ENCODE measurements at places on chromosomes 12 and 14.

DNA sequence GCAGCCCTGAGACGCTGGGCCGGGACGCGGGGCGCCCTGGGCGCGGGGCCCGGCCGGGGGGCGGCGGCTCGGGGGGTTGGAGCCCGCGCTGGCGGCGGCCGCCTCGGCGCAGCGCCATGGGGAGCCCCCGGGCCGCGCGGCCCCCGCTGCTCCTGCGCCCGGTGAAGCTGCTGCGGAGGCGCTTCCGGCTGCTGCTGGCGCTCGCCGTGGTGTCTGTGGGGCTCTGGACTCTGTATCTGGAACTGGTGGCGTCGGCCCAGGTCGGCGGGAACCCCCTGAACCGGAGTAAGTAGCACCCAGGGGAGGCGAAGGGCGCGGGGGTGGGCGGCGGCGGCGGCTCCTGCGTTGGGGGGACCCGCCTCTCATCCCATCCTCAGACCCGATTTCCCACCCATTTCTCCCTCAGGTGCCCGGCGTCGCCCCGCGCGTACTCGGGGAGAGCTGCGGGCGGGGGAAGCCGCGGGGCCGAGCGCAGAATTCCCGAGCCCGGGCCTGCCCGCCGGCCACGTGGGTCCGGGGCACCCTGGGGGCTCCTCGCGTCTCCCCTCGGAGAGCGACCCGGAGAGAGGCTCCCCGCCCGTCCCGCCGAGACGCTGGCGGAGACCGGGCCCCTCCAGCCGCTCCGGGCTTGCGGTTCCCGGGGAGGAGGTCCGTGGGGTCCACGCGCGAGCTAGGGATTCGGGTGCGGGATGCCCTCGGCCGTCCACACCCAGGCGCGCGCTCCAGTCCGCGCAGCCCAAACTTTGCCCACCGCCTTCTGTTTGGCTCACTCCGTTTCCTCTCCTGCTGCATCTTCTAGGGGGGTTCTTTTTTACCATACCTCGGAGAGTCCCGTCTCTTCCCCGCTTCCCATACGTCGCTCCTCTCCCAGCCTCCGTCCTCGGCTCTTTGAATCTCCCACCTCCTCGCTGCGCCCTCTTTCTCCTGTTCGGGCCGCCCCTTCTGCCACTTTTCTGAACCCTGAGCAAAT lies 807 bp downstream of the B4GALNT3 start:
- H3K27me3 ChIP-seq = peaks cover 23% of the 10 kb centered on the region
- DNase-seq = no peak
- H3K4me3 ChIP-seq = peak overlapping the region; percentile 75
- no peaks in the 10 kb centered on the region for H3K36me3 ChIP-seq
- H3K27ac ChIP-seq = no peak overlapping the region

DNA sequence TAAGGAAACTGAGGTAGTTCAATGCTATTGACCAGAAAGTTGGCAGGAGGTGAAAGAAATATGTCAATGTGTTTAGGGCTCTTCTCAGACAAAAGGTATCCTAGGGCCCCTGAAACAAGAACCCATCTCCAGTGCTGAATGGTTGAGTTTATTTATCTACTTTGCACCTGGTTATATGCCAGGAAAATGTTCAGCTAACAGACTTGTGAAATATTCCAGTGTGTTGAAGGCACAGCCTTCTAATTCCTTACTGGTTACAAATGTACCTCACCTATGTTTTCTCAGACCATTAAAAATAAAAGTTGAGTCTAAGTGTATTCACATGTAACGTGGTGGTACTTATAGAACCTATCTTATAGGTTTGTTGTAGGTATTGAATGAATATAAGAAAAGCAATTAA lies 511.7 kb upstream of the SEL1L start:
- DNase-seq = no peak
- no peak overlapping the region for H3K4me3 ChIP-seq
- no peaks in the 10 kb centered on the region for H3K36me3 ChIP-seq

GRCh38 chr12:110816779-110817178 lies 30.0 kb upstream of the CCDC63 start:
- no peak overlapping the region for H3K27ac ChIP-seq
- DNase-seq = no peak
- no peaks in the 10 kb centered on the region for H3K36me3 ChIP-seq
- H3K27me3 ChIP-seq = peaks cover 32% of the 10 kb centered on the region
- H3K4me3 ChIP-seq = no peak overlapping the region

- H3K4me1 ChIP-seq = peaks cover 15% of the 10 kb centered on the region
- DNase-seq = peak; percentile 57
- H3K4me3 ChIP-seq = no peak overlapping the region
- H3K27ac ChIP-seq = no peak overlapping the region
- no peaks in the 10 kb centered on the region for H3K27me3 ChIP-seq
Measured at GRCh38 chr14:100290607-100291304, 15.5 kb downstream of the SLC25A29 start.

DNA sequence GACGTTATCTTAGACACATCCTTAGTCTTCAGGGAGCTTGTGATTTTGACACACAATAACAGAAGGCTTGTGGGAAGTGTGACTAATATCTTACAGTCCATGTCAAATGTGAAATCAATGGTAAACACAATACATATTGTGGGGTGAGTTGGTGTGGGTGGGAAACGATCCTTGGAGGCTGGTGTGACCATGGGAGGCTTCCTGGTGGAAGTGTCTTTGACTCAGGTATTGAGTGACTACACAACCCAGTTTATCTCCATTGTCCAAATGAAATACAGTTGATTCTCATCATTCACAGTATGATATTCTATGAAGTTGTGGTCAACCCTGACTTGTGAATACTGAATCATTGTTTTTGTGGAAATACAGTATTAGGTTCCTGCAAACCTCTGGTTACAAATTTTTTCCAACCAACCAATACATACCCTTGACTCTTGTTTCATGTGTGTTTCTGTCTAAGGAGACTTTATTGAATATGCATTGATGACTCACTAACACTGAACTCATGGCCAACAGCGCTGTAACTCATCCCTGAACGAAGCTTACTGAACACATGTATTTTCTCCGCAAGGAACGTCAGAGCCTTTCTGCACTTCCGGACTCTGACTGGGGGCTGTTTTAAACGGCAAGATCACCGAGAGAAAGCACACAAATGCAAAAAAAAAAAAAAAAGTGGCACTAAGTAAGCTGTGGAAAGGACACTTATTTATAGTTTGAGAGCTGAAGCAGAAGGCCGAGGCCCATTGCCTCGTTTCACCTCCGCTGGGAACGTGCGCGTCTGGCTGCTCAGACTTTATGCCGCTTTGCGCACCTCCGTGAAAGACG lies 59.0 kb downstream of the CLMN start:
- H3K27ac ChIP-seq = peak overlapping the region; percentile 82
- no peak for DNase-seq
- peaks cover 38% of the 10 kb centered on the region for H3K4me1 ChIP-seq
- H3K27me3 ChIP-seq = no peaks in the 10 kb centered on the region
- no peaks in the 10 kb centered on the region for H3K36me3 ChIP-seq

DNA sequence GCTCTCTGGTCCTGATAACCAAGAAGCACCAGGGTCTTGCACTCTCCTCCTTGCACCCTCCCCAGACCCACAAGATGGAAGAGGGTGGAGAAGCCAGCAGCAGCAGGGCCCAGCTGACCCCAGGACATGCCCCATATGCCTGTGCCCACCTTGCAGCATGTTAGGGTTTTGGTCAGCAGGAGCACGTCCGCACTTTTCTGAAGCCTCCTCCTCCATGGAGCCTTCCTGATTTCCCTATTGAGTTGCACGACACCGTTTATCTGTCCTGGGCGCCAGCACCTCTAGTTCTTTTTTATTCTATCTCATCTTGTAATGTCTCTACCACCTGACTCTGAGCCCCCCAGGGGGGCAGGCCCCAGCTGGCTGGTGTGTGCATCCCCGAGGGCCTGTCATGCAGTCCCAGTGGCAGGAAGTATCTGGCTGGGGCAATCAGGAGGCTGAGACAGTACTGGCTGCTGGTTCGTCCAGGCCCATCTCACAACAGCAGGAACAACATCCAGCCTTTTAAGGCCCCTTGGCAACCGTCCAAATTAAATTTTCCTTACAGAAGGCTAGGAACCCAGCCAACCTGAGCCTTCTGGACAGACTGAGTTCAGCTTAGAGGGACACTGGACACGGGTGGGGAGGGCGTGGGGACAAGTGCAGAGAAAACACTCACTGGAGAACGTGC lies 39.6 kb downstream of the CCDC85C start:
- H3K4me1 ChIP-seq = peaks cover 51% of the 10 kb centered on the region
- H3K36me3 ChIP-seq = peaks cover 1% of the 10 kb centered on the region
- peak overlapping the region; percentile 29 for H3K27ac ChIP-seq
- peak overlapping the region; percentile 16 for H3K4me3 ChIP-seq
- no peak for DNase-seq

DNA sequence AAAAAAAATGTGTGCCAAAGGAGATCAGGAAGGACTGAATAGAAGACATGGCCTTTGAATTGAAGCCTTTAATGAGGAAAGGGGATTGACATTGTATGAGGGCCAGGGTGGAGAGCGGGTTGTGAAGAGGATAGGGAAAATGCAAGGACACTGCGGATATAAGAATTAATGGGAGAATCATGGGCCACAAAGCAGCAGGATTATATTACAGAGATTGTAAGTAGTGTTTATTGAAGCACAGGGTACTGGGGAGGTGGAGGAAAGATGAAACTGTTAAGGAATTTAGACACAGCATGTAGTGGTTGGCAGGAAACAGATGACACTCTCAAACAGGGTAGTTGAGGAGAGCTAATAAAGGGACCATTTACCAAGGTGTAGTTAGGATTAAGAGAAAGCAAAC lies 16.4 kb upstream of the POC1B start:
- H3K4me3 ChIP-seq = no peak overlapping the region
- DNase-seq = no peak
- peak overlapping the region; percentile 39 for H3K27ac ChIP-seq
- H3K27me3 ChIP-seq = no peaks in the 10 kb centered on the region
- H3K36me3 ChIP-seq = no peaks in the 10 kb centered on the region
- peaks cover 36% of the 10 kb centered on the region for H3K4me1 ChIP-seq

Data from chondrocyte (in vitro differentiated cells).